ENCODE measurements at places on chromosomes 5 and 9. TPM values are rescaled to one million over a fixed set of nuclear protein-coding genes. Genes with fewer than 3 reads are reported as not detected.

TTC23L gene
- not detected for total RNA-seq

HTR1A gene
- not detected for total RNA-seq

ZNF169 gene
- 2.0 TPM for total RNA-seq

LIFR gene
- total RNA-seq: 40.2 TPM

TXNDC8 gene
- total RNA-seq: not detected

ARL14EPL gene
- total RNA-seq: 0.07 TPM

CSF2 gene
- total RNA-seq: 16.8 TPM

IER5L gene
- total RNA-seq: 19.2 TPM

FAM153A gene
- total RNA-seq: not detected

WNK2 gene
- not detected for total RNA-seq

IL13 gene
- not detected for total RNA-seq

SHOC1 gene
- not detected for total RNA-seq

CACNA1B gene
- total RNA-seq: not detected

PCDHGB5 gene
- total RNA-seq: 7.9 TPM

AIF1L gene
- 19.2 TPM for total RNA-seq

PCDHGB1 gene
- 0.60 TPM for total RNA-seq

MCC gene
- 23.8 TPM for total RNA-seq

GAPT gene
- not detected for total RNA-seq

DMXL1 gene
- total RNA-seq: 22.1 TPM

CXCL14 gene
- total RNA-seq: not detected

CDKN2B-AS1 gene
- 1.1 TPM for total RNA-seq

LECT2 gene
- not detected for total RNA-seq

CCDC171 gene
- 0.94 TPM for total RNA-seq

FOXD4L3 gene
- not detected for total RNA-seq

TSSK1B gene
- not detected for total RNA-seq

TAF7 gene
- 50.7 TPM for total RNA-seq

Measured in mammary microvascular endothelial cell (primary cell).